ENCODE measurements at places on chromosomes 16 and 17. TPM values are rescaled to one million over a fixed set of nuclear protein-coding genes. Genes with fewer than 3 reads are reported as not detected.

Gene CACNG3
- total RNA-seq = not detected

Gene ANKRD13B
- 8.5 TPM for total RNA-seq

Gene EME1
- 0.29 TPM for total RNA-seq

Gene WSCD1
- 0.88 TPM for total RNA-seq

Gene TBX6
- total RNA-seq = 0.73 TPM

Gene OR4D1
- total RNA-seq = not detected

Gene C17orf50
- not detected for total RNA-seq

Gene TTLL6
- under 0.01 TPM for total RNA-seq

Gene KRT28
- not detected for total RNA-seq

Gene GINS2
- 3.1 TPM for total RNA-seq

Gene DUS1L
- 96.4 TPM for total RNA-seq

Gene CTRL
- 1.8 TPM for total RNA-seq

Gene PERCC1
- not detected for total RNA-seq

Gene TBC1D3C
- not detected for total RNA-seq

Gene CDK5R1
- 0.80 TPM for total RNA-seq

Gene KRTAP4-7
- total RNA-seq = not detected

Gene ACSM2A
- not detected for total RNA-seq

Gene TBC1D3E
- total RNA-seq = not detected

Gene PALB2
- 10.4 TPM for total RNA-seq
